ENCODE measurements at places on chromosomes 7 and 10.

GRCh38 chr7:110397927-110398660, 692.8 kb upstream of the LRRN3 start:
- DNase-seq, result no peak

DNA sequence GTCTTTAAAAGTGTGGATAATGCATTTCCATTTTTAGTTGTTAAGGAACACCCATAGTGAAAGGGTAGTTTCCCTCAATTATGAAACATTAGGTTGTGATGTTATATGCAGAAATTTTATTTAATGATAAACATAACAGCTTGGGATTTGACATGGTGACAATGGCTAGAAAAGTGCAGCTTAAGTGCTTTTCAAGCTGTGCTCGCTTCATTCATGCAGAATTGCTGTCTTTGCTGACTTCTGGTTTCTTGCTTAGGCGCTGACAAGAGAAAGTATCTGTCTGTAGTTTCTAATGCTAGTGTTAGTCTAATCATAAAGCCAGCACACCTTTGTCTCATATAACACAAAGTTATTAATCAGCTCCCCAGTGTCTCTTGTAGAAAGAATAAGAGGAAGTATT, 170.0 kb downstream of the ARL5B start:
- no peak for DNase-seq

DNA sequence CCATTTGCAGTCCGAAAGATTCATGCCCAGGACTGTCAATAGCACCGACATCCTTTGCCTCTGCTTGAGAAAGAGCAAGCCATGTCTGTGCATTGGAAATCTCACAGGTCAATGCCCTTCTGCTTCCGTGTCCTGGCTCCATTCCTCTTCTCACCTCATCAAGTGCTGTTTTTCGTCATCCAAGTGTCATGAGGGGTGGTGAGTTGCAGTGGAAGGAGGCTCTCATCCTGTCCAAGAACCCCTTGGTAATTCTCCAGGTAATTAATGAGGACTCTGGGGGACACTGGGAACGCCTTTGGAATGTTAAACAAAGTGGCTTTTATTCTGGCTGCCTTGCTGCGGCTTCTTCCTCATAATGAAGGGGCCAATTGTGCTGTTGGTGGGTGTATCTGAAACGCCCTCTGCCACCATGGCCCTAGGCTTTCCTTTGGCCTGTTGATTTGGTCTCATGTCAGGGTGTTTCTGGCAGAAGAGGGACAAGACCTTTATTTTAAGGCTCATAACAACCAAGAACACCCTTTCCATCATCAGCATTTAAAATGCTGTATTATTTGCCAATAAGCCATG, 57.7 kb downstream of the PPP1R3C start:
- DNase-seq, result no peak

GRCh38 chr7:96985992-96986391, 19.4 kb upstream of the DLX6 start:
- no peak for DNase-seq

GRCh38 chr7:101743995-101744360, 73.4 kb upstream of the CUX1 start:
- DNase-seq, result peak; percentile 50

- no peak for DNase-seq
These were observed 254.7 kb downstream of the KLF6 start for GRCh38 chr10:3530346-3530745.

GRCh38 chr7:27138472-27138871, 5.0 kb downstream of the HOXA5 start:
- no peak for DNase-seq

DNA sequence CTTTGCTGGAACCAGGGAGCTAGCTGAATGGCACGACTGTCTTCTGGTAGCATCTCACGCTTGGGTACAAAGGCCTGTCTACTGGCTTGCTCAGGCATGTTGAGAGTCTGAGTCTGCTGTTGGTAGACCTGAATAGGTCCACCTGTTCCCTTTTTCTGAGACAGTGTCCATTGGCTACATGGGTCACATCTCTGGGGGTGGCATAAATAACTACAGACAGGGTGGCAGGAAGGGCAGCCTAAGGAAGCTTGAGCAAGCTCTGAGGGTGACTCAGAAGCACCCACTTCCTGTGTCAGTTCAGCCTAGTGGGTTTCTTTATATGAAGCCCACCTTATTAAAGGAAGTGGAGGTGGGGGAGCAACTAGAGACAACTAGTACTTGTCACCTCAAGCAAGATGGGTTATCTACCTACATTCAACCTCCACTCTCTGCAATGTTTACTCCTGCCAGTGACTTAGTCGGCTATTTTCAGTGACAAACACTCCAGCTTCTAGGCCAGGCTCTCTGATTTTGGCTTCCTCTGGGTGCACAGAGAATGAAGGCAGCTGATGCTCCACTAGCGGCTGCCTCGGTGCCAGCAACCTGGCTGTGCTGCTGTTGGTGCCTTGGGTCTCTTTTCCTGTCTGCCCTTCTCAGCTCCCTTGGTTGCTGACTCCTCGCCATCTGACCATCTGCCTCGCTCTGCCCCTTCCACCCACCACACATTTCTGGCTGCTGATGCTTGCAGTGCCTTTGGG, 5.7 kb upstream of the ZYX start:
- DNase-seq, result no peak

DNA sequence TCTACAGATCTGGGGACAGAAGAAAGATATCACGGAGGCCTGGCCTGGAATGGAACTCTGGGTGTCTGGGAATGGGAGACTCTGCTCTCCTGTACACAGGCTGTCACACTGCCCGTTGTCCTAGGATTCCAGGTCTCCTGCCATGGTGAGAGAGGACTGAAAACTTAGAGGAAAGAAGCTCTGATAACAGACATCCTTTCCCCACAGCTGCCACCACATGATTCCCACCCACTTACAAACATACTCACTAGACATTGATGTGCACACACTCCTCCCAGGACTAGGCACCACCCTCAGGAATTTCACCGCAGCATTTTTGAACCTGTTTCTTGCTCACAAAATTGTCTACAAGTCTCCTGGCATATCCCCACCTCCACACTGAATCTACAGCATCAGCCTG, 5.7 kb downstream of the ZNF92 start:
- DNase-seq, result no peak

DNA sequence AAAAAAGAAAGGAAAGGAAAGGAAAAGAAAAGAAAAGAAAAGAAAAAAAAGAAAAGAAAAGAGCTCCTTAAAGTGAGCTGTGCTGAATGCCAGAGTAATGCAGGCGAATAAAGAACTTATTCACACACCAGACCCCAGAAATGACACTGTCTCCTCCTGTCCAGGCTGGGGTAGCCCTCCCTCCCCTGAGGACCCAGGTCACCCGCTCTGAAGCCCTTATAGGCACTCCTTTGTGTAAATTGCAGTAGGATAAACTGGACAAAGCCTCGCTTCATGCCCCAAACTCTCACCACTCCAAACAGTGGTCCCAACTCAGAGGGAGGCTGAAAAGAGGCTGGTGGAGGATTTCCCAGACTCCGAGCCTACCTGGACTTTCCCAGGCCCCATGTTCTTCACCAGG, 46.3 kb downstream of the PKD1L1 start:
- DNase-seq, result no peak

DNA sequence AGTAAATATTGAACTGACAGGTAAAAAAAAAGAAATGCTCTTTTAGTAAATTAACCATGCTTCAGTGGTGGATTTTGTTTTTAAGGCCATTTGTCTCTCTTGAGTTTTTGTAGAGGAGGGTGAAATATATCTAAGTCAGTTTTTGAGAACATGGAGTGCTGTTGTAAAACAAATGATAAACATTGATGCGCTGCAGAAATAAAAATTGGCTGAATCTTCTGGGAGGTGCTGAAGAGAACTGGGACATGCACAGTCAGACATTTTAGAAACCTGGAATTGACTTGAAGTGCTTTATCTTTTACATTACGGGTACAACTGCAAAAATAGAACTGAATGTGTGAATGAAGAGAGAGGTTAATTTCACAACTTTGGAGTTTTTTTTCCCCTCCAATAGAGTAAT, 203.0 kb upstream of the HDAC9 start:
- DNase-seq, result no peak

DNA sequence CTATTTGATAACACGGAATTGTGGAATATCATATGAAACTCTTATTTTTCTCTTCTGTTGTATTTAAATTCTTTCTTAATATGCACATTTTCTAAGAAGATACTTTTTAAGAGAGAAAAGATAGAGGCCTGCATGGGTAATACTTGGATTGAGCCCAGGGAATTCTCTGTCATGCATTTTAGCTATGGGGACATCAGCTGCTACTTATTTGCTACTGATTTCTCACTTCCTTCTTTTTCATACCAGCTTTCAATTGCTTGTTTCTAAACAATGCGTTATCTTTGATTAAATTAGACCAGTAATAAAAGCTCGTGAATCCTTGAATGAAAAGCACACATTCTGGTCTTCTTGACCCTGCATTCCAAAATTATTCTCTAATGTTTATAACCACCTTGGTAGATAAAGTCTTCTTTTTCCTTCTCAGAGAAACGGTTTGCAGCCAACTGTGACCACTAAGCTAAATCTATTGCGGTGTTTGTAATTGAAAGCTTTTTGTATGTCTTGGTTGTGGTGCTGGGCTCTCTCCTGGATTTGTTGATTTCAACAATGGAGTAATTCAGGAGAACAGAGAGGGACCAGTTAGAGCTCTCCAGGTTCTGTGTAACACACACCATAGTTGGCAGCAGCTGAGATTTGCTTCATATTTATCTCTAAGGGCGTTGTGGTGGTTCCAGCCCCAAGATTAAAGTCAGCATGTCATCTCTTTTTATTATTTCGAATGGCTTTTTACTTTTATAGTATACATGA, 139.3 kb downstream of the PPP1R9A start:
- DNase-seq, result no peak

GRCh38 chr7:80823057-80823456, 95.8 kb downstream of the SEMA3C start:
- no peak for DNase-seq

GRCh38 chr10:34413214-34413613, 401.9 kb downstream of the PARD3 start:
- DNase-seq, result no peak

GRCh38 chr7:123755338-123755737, 6.5 kb upstream of the WASL start:
- DNase-seq, result no peak
